Fibroblast of the aortic adventitia (primary cell): ENCODE measurements at places on chromosomes 13 and 19.

DNA sequence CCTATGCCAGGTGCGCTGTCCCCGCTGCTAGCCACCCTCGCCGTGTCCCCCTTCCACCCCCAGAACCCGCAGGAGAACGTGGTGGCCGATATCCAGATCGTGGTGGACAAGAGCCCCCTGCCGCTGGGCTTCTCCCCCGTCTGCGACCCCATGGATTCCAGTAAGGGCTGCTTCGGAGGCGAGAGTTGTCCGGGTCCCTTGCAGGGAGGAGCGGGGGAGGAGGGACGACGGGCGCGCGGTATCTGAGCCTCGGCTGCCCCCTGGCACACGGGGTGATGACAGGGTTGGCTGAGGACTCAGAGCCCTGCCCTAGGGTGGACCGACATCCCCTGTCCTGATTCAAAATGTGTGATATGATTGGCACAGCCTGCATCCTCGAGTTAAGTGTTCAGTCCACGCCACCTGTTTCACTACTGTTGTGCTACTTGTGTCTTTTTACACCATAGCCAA lies 653 bp downstream of the MVB12A start:
- no peak for DNase-seq

GRCh38 chr19:51470966-51471365 lies 7.4 kb upstream of the CEACAM18 start:
- DNase-seq = peak; percentile 23

- DNase-seq = no peak
Observed at GRCh38 chr13:70336866-70337265, 228.6 kb upstream of the KLHL1 start.

DNA sequence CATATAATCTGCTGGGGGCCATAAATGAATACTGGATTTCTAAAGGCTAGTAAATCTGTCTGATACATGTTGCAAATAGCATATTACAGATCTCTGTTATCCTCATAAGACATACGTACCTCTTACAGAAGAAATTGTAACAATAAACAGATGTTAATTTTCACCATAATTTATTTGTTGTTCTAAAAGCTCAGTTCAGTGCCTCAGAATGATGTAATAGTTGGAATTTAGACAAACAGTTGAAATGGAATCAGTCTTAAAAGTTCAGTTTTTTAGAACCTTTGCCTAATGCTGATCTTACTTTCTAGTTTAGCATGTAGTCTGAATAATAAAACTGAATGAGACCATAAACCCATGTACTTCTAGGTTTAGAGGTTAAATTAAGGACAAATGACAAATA lies 43.1 kb downstream of the B3GLCT start:
- peak; percentile 34 for DNase-seq

DNA sequence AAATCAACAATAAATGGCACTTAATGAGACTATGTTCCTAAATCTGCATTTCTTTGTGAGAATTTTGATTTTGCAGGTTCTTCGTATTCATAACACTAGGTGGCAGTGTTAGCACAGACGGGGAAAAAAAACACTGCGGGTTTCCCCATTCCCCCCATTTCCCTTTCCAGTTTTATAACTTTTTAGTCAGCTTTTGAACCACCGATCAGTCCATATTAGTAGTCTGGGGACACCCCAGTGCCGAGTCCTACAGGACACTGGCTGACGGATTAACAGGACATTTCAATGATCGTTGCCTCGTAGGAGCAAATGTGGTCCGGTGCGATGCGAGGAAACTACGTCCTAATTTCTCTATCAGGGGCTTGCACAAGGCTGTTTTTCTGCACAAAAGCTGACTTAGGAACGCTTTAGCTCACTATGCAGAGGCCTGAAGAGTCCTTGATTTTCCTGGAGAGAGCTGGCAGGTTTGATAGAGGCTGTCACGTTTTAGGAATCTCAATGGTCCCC lies 234.3 kb downstream of the LMO7 start:
- peak; percentile 59 for DNase-seq

DNA sequence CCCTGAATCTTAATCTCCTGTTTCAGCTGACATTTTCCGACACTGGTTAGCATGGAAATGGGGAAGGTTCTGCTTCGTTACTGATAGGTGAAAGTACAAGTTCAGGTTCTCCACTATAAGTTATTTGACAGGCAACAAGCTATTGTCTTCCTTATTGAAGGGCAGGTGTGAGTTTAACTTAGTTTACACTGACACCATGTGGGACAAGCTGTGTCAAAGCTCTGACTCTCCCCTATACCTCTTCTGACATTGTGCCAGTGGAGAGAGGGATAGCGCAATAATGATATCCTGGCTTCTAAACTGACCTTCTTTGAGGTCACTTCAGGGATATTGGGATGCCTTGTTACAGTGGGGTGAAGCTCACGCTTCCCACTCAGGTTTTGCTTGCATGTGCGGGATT lies 587.0 kb upstream of the SLITRK5 start:
- no peak for DNase-seq

DNA sequence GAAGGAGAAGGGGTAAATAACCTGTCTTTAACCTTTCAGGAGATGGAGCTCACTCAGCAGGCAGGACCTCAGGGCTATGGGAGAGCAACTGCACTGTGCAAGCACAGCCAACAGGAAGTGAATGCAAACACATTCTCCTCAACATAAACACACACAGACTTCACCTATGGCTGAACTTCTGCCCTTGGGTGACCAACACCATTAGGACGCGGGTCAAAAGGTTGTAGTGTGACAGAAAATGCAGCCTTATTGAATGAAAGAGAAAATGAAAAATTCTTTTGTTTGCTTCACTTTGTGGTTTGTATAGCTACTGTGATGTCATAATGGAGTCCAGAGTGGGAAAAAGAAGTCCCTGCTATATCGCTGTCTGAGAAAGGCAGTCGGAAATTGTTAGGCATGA lies 323.0 kb downstream of the NDFIP2 start:
- no peak for DNase-seq

GRCh38 chr19:1162404-1163282 lies 11.4 kb downstream of the SBNO2 start:
- no peak for DNase-seq

DNA sequence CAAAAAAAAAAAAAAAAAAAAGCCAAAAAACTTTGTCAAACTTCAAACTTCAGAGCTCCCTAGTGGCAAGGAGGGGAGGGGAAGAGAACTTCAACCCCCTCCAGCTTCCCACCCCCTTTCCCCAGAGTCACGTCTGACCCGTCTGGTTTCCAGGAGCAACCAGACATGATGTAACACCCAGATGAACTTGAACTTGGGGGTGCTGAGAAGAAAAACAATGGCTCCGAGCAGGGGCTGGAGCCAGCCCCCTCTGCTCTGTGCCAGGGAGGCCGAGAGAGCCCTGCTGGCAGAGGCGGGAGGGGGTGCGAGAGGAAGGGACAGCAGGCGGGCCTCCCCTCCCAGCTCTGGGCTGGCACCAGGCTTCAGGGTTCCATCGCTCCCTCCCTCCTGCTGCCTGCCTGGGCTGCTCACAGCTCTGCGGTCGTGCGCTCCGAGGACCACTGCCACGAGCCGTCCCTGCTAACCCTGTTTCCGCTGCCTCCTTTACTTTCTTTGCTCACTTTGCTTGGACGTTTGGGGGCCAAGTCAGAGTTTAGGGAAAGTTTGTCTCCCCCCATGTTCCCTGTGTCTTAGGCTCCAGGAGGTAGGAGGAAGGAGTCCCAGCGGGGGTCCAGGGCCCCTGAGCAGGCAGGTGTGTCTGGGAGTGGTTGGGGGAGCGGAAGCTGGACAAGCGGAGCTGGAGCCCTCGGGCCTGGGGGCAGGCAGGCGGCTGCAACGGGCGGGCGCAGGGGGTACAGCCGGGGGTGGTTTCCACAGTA lies 11.1 kb downstream of the LYL1 start:
- peak; percentile 96 for DNase-seq

- DNase-seq = peak; percentile 88
Observed at GRCh38 chr13:47426126-47426849, 529.4 kb upstream of the HTR2A start.

DNA sequence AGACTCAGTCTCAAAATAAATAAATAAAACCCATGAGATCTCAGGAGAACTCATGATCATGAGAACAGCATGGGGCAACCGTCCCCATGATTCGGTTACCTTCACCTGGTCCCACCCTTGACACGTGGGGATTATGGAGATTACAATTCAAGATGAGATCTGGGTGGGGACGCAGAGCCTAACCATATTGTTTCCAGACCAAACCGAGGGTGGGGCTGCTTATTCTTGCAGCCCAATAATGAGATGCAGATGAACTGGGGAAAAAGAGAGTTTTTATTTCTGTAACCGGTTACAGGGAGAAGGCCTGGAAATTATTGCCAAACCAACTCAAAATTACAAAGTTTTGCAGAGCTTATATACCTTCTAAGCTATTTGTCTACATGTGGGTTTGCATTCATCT lies 12.8 kb downstream of the TRAPPC2B start:
- DNase-seq = no peak

- peak; percentile 5 for DNase-seq
Observed at GRCh38 chr13:86581706-86582105, 782.5 kb upstream of the SLITRK6 start.

DNA sequence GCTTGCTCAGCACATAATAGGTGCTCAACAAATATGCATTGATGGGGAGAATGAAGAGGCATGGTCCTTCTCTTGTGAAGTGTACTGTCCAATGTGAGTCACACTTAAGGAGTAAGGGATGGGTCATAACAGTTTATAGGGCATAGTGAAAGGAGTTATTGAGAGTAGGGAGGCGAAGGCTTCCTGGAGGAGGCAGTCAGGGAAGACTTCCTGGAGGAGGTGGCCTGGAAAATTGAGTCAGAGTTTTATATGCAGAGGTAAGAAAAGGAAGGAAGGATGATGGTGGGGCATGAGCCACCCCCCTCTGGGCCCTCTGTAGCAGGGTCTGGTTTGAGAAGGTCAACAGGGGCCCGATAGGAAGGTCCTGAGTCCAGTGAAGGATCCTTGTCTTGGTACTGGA lies 57.0 kb upstream of the ZNF536 start:
- DNase-seq = no peak

DNA sequence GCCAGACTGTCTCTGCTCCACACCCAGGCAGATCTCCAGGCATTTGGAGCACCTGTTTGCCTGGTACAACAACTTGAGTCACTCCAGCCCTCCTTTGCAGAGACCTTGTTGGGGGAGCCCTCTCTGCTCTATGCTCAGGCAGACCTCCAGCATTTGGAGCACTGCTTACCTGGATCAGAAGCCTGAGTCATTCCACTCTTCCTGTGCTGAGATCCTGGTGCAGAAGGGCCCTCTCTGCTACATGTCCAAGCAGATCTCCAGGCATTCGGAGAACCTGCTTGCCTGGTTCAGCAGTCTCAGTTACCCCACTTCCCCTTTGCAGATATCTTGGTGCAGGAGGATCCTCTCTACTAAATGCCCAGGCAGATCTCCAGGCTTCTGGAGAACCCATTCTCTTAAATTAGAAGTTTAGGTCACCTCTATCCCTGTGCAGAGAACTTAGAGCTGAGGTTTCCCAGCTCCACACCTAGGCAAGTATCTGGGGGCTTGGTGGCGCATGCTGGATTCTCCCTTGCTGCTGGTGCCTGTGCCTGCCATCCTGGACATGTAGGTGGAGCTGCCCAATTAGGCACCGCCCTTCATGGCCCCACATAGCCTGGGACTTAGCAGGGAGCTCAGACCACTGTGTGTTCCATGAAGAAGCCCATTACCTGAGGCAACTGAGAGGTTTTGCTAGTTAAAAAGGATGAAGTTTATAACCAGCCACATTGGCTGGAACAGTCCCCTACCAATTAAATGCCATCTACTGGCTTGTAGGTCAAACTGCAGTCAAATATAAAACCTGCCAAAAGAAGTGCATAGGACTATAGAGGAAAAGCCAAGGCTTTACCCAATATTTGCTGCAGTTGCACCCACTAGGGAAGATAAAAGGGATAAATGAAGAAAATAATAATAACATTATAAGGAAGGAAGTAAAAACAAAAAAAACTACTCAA lies 97.6 kb upstream of the SLITRK6 start:
- no peak for DNase-seq

DNA sequence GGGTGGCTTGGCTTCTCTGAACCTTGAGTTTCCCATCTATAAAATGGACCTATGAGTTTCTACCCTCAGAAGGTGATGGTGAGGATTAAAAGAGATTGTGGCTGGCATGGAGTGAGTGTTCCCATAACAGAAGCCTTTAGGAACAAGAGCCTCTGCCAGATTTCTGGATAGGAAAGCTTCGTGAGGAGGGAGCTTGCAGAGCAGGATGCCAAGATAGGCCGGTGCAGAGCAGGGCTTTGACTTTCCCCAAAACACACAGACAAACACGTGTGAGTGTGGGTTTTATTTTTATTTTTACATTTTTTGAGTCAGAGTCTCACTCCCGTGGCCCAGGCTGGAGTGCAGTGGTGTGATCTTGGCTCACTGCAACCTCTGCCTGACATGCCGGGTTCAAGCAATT lies 3.7 kb upstream of the CNN1 start:
- DNase-seq = peak; percentile 39

- DNase-seq = no peak
Observed at GRCh38 chr19:39083983-39084731, at the start of gene ACP7. TSS of gene ACP7 (plus strand) at chr19:39084368. CDS start at chr19:39085270, 902 bp downstream.

DNA sequence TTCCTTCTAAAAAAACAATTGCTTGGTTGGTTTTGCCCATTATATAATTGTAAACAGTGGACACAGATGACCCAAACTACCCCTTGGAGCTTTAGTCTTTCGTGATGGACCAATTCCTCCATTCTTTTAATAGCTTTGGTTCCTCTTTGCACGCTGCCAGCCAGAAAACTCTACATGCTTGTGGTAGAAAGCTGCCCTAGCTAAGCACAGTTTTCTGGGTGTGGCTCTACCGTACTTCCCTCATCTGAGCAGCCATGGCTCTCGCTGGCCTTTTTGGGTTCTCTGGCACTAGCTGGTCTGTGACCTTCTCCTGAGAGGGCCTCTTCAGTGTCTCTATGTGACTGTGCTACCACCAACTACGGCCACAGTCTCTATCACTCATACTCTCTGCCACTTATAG lies 29.9 kb upstream of the CEBPA start:
- DNase-seq = no peak

DNA sequence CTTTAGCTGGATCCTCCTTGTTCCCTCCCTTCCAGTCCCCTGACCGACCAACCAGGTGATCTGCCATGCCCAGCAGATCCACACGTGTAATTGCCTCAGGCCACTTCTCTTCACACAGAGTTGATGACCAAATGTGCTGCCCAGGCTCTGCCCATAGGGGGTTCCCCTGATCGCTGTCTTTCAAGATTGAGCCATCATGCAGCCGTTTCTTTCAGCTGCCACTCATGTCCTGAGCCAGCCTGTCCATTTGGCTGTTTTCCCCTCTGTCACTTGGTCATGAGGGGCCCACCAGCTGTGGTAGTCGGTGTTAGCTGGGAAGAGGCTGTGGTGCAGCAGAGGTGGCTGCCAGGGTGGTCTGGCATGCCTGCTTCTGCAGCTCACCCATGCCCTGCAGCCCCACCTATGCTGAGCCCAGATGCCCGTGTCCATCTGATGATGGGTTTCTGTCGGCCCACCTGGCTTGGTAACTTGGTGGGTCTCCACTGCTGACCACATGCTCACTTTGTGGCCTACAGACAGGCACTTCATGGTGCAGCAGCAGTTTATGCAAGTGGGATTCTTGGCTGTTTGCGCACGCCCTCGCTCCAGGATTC lies 35.6 kb upstream of the GPR183 start:
- no peak for DNase-seq
